Right atrium auricular region (tissue), 2 donors: ENCODE measurements at places on chromosomes 5 and 9. TPM values are rescaled to one million over a fixed set of nuclear protein-coding genes. Genes with fewer than 3 reads are reported as not detected.

DNA sequence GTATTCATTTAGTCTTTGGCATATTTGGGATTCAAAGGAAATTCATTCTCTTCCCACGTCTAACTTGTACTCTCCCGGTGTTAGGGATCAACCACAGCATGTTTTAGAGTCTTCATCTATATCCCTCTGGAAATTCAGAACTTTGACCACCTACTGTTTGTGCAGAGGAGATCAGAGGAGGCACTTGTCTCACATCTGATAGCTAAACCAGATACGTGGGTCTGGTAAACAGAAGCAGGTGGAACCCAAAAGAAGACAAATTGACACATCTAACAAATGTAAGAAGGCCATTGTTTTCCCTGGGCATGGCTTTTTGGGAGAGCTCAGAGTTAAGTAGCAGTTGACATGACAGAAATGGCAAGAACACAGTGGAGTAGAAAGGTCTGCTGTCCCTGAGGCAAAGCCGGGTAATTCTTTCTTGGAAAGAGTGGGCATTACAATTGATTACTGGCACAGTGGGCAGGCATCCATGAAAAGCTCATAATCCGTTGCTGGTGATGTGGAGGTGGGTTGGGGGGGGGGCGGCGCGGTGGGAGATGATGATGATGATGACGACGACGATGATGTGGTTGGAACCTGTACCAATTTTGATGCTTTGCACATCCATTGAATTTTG lies 27.5 kb downstream of the PIP5K1B start:
- DNase-seq: no peak

DNA sequence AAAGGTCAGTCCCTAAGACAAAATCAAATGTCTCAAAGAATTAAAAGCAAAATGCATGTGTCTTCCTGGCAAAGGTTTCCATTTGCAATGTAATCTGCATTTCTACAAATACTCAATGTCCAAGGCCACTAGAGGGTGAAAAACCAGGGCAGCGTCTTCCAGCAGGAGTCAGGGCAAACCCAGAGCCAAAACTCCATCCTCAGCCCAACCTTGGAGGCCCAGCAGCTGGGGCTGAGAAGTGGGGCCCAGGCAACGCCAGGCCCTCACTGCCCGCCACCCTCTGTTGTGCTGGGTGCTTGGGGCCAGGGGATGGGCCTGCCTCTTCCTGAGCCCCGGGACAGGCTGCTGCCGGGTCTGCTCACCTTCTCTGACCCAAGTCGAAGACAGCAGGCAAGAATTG lies 200.1 kb downstream of the PAX5 start:
- no peak for DNase-seq

Gene NAIP
- 6.9 TPM for total RNA-seq

DNA sequence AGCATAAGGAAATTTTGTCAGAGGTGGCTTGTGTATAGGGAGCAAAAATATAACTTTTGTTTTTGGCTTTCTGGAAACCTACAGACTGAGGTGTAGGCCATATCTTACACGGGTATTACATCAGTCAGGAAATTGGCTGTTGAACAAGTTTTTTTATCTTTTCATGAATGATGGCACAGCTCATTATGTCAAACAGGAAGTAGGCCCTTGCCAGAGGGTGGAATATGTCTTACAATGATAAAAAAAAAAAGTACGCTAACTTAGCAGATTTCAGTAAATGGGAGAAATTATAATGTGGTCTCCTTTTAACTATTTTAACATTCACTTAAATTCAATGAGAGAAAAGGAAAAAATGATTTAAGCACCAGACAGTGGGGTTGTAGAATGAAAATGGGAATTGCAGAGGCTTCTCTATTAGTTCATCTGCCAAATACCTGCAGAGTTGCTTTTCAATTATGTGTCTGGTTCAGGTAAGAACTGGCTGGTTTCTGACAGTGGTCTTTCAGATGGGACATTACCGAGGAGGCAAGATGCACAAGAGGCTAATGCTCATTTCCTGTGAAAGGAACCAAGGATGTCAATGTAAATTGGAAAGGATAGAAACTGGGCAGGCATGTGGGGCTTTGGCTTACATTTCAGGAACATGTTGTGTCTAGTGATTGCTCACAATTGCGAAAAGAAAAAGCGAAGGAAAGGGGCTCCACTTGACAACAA lies 169.9 kb downstream of the NNT start:
- no peak for DNase-seq

Gene DDX4
- total RNA-seq: not detected

Gene CA9
- total RNA-seq: 5.5 TPM

Gene ALAD
- 16.2 TPM for total RNA-seq

DNA sequence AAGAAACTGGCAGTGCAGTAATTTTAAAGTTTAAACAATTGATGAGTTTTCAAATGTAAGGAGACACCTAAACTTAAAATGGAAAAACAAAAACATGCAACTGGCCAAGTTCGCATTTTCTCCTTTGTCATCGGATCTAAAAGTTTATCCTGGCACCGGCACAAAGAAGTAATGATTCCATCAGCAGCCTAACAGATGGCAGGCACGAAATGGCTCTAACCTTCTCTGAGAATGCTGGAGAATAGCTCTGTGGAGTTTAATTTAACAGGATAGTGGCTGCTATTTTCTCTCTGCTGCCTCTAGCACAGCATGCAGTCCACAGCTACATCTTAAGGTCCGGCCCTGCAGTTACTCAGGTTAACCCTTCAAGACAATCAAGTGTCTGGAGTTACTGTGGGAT lies 82.2 kb downstream of the PRELID2 start:
- no peak for DNase-seq

GRCh38 chr5:66704790-66705425 lies 108.7 kb downstream of the MAST4 start:
- no peak for DNase-seq

Gene LCN9
- total RNA-seq: not detected

DNA sequence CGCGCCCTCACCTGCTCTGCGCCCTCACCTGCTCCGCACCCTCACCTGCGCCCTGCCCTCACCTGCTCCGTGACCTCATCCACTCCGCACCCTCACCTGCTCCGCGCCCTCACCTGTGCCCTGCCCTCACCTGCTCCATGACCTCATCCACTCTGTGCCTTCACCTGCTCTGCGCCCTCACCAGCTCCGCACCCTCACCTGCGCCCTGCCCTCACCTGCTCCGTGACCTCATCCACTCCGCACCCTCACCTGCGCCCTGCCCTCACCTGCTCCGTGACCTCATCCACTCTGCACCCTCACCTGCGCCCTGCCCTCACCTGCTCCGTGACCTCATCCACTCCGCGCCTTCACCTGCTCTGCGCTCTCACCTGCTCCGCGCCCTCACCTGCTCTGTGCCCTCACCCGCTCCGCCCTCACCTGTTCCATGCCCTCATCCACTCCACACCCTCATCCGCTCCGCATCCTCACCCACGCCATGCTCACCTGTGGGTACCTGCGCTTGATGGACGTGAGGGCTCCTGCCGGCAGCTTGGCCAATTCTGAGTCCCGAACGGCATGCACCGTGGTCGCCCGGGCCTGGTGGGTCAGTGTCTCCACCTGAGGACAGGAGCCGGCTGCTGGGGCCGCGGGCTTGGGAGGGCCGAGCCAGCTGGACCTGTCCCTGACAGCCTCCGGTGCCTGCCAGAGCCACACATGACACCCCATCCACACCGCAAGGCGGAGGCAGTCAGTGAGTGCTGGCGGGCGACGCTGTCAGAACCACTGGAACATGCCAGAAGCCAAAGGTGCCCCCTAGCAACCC lies 35.6 kb upstream of the NSMF start:
- DNase-seq: no peak

Gene PCAT7
- not detected for total RNA-seq

DNA sequence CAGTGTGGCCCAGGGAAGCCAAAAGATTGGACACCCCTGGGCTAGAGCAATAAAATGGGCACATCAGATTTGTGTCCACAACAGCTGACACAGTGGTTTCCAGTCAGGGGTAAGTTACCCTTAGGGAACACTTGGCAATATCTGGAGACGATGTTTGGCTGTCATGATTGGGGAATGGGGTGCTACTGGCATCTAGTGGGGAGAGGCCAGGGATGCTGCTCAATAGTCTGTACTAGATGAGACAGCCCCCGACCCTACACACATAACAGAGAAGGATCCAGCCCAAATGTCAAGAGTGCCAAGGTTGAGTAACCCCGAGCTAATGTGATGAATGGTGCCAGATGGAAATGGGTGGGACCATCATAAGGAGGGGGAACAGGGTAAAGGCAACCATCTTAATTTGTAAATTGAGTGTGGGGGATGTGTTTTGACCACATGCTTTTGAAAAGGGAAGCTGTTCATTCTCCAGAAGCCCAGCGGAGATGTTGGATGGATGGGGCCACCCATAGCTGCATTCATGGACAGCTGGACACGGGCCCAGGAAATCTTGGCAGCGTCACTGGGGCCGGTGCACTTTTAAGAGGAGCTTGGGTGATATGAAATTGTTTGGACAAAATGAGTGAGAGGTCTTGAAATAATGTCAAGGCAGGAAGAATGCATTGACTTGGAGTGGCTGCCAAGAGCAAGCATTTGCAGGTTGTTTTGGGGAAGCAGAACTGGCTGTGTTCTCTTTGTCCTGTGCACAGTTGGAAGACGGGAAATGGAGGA lies 33.4 kb downstream of the SYK start:
- no peak for DNase-seq

DNA sequence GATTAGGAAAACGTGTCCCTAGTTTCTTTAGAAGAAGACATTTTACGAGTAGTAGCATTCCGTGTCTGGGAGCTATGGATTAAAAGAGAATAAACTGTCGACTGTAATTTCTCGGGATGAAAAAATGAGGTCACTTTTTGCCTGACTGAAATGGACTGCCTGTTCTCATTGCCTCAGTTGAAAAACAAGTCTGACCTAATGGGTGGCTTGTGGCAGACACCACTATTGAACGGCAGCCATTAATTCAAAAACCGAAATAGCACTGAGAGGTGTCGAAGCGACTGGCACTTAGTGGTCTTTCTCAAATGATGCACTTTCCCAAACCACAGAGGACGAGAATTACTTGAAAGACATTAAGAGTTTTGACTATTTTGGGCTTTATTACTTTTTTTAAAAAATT lies 35.4 kb downstream of the OSTF1 start:
- no peak for DNase-seq

- no peak for DNase-seq
Measured at GRCh38 chr9:12954441-12954840, 179.6 kb downstream of the LURAP1L start.

Gene C9orf43
- total RNA-seq: not detected

DNA sequence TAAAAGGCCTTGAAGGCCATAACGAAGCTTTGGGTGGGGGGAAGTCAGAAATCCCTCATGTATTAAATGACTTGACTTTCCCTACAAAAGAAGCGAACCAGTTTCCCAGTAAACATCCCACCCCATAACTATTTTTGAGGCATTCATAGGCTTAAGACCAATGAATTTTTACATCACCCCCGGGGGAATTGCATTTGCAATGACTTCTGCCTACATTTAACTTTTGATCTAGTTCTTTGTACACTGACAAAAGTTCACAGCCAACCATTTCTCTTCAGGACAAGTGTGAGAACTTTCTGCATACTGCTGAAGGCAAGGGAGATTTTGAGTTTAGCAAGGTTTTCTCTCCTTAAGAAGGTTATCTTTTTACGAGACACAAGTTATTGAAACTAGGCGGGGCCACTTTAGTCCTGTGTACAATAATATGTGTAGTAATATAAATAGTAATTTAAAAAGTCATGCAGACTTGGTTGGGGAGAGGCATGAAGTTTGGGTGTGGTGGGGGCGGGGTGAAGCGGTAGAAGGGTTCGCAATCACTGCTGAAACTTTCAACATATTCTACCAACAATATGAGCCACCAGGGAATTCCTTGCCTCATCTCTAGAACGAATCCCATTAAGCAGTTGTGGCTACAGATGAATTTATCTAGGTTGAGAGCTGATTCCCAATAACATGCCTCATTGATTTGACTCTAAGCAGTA lies 2.5 kb downstream of the TJP2 start:
- DNase-seq: no peak

DNA sequence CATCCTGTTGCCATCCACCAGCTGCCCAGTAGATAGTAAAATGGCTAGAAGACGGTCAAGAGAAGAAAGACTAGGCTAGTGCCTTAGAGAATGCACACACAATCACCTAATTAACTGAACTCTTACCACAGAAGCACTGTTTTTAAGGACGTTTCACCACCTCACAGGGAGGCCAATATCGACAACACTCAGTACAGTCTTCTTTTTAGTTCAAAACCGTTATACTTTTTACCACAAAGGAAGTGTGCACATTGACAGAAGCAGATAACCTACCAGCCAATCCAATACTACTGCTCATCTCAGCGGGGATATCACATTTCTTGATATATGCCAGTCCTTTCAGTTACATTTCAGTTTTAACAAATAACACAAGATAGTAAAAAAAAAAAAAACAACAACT lies 122.3 kb downstream of the GNAQ start:
- DNase-seq: no peak

DNA sequence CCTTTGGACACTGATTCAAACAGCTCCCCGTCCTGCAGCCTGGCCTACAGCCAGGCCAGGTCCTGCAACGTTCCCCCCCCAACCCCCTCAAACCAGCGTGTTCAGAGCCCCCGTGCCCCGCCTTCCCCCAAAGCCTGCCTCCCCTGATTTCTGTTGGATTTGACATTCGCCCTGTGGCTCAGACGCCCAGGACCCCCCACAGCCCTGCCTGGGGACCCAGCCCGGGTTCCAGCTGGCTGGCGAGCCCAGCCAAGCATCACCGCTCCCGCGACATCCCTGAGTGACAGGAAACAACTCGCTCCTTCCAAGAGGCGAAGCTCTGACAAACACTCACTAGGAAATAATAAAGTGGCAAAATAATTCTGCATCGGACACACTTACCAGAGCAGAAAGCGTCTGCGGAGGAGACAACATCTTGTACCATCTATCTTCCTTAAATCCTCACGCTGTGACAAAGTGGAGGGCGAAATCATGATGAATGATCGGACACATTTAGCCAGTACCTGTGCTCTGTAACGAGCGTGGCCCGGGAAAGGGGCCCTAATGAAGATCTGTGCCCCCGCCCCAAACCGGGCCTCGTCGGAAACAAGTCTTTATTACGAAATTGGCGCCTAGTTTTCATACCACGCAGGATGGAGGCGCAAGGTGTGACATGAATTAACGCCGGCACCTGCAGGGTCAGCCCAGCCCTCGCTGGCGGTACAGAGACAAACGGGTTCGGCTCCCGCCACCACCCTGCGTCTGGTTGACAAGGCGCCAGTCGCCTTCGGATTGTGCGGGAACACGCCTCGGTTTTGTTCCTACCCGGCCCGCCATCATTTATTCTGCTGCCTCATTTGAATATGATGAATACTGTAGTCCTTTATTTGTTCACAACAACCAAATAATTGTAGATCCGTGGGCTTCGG lies 91.0 kb upstream of the MVB12B start:
- no peak for DNase-seq

Gene PAPPA
- 5.7 TPM for total RNA-seq

Gene CDO1
- 24.7 TPM for total RNA-seq

DNA sequence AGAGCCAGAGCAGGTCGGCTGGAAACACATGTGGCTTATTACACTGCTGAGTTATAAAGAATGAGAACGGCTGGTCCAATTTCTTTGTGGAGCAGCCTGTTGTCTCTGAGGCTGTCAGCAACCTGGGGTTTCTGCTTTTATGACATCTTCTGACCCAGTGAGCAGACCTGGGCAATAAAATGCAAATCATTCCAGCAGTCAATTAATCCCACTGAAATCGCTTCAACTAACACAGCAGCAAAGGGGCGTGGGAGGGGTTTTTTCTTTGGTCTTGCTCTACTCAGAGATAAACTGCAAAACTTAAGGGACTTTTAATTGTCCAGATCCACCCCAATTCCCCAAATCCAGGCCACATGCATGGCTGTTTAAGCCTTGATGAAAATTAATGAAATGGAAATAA lies 215.7 kb downstream of the SLIT3 start:
- no peak for DNase-seq

GRCh38 chr5:176508603-176509002 lies 28.6 kb downstream of the RNF44 start:
- DNase-seq: no peak
